ENCODE measurements at places on chromosomes 5 and 9.

GRCh38 chr5:27821681-27822080 is 783.3 kb upstream of the CDH9 start:
- DNase-seq, result peak; percentile 18

- no peak for DNase-seq
Measured at GRCh38 chr5:83471405-83472212, at the start of gene VCAN. TSS of gene VCAN (plus strand) at chr5:83471744. CDS start at chr5:83483519, 11,775 bp downstream.

DNA sequence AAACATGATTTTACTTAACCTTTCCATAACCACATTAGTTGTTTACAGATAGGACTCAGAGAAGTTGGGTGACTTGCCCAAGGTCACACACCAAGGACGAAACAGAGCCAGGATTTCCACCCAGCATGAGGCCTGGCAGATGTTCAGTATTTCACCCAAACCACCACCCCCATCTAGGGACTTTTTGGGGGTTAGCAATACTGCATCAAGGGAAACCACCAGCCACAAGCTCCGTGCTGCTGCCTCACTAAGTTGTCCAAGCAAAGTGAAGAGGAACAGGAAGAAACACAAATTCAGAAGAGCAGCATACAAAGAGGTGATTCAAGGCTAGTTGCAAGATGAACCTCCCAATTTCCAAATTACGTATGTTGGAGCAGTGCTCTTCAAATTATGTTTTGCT is 219.6 kb upstream of the RORB start:
- no peak for DNase-seq

DNA sequence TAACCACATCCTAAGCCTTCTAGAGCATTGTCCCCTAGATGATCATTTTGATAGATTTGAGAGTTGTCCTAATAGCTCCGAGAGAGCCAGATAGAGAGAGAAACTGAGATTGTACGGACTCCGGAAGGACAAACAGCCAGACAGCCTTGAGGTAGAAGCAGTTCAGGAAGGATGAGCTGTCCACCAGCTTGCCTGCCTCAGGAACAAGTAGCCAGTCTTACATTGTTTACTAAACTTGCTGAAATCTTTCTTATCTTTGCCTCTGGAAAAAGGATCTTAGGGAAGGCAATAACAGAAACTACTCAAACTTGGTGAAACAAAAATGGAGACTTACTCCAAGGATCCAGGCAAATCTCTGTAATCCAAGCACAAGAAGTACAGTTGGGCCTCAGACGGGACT is 39.0 kb upstream of the SAP30L start:
- DNase-seq, result no peak

- no peak for DNase-seq
Measured at GRCh38 chr5:129459450-129459776, 685 bp upstream of the ADAMTS19 start.

GRCh38 chr5:80069918-80070318 is 34.8 kb downstream of the THBS4 start:
- DNase-seq, result no peak

DNA sequence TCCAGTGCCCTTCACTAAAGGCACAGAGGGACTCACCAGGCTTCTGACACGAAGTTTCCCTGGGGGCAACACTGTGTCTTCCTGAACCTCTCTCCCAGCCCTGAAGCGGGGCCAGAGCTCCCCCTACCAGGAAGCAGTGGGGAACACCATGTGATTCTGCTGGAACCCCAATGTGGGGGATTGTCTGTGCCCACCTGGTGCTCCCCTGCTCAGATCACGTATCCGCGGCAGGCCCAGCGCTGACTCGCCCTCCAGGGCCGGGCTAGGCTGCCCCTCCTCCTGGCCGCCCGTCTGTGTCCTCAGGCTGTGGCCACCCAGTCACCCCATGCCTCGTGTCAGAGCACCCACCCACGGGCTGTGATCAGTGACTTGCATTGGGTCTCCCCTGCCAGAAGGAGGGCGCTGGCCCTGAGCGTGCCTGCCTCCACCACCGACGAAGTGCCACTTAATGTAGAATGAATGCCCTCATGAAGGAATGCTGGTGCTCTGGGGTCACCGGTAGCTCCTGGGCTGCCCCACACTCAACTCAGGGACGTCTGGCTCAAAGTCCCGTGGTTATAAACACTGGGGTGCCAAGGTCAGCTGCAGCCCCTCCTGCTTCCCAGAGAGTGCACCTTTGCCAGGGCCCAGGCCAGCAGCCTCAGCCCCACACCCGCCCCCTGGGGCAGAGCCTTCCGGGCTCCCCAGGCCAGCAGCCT is 22.1 kb downstream of the SARDH start:
- DNase-seq, result peak; percentile 28

GRCh38 chr9:107832871-107833270 is 343.3 kb upstream of the KLF4 start:
- no peak for DNase-seq

GRCh38 chr9:34267660-34268059 is 61.4 kb downstream of the KIF24 start:
- DNase-seq, result no peak
